ENCODE measurements at places on chromosomes 12 and 14. TPM values are rescaled to one million over a fixed set of nuclear protein-coding genes. Genes with fewer than 3 reads are reported as not detected.

The CAPZA3 gene
- total RNA-seq = not detected

GRCh38 chr14:47660158-47660557 is 15.2 kb downstream of the MDGA2 start:
- no peak for DNase-seq
- no peaks in the 10 kb centered on the region for H3K27me3 ChIP-seq
- no peaks in the 10 kb centered on the region for H3K36me3 ChIP-seq
- H3K27ac ChIP-seq = no peak overlapping the region
- no peak overlapping the region for H3K4me3 ChIP-seq

GRCh38 chr12:127411166-127411915 is 855.6 kb upstream of the TMEM132C start:
- H3K27me3 ChIP-seq = no peaks in the 10 kb centered on the region
- H3K4me3 ChIP-seq = no peak overlapping the region
- no peak overlapping the region for H3K27ac ChIP-seq
- H3K36me3 ChIP-seq = no peaks in the 10 kb centered on the region

DNA sequence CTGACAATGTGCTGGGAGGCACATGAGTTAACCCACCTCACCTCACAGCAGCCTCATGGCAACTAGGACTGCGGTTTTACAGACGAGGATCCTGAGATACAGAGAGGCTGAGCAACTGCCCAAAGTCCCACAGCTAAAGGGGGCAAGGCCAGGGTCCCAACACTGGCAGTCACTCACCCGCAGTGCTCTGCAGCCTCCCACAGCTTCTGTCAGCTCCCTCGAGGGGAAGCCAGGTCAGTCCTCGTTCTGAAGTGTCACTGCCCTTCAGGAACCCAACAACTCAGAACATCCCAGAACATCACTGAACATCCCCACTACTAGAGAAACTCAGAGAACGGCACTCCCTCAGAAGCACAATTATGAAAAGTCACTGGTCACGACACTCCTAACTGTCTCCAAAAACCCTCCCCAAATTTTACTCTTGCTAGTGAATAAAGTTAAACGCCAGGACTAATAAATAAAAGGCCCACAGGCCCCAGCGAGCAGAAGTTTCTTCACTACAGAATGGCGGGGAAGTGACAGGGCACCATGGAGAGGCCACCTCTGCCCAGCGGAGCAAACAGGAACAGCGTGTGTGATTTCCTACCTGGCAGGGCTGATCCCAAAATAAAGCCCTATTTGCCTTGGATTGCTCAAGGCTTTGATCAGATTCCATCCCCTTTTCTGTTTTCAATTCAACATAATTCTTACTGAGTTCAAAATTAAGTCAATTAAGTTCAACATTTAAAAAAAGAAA is 75.1 kb downstream of the TTC7B start:
- H3K36me3 ChIP-seq = no peaks in the 10 kb centered on the region
- H3K4me3 ChIP-seq = no peak overlapping the region
- peaks cover 11% of the 10 kb centered on the region for H3K4me1 ChIP-seq
- DNase-seq = no peak
- H3K27ac ChIP-seq = no peak overlapping the region
